ENCODE measurements at places on chromosomes 11 and 22. TPM values are rescaled to one million over a fixed set of nuclear protein-coding genes. Genes with fewer than 3 reads are reported as not detected.

SCUBE1 gene
- 0.51 TPM for total RNA-seq

IL17REL gene
- not detected for total RNA-seq

GP1BB gene
- 2.7 TPM for total RNA-seq

OR2AG2 gene
- under 0.01 TPM for total RNA-seq

SCN4B gene
- under 0.01 TPM for total RNA-seq

NCR3LG1 gene
- total RNA-seq = 0.51 TPM

APOL3 gene
- total RNA-seq = 218 TPM

XKR3 gene
- not detected for total RNA-seq

TBX10 gene
- total RNA-seq = not detected

RTL10 gene
- total RNA-seq = 16.0 TPM

ELF5 gene
- total RNA-seq = not detected

CSKMT gene
- total RNA-seq = 4.9 TPM

GAL3ST3 gene
- 0.38 TPM for total RNA-seq

SLC25A1 gene
- 68.5 TPM for total RNA-seq

PRR33 gene
- total RNA-seq = not detected

ASPHD2 gene
- total RNA-seq = 2.0 TPM

KCTD14 gene
- total RNA-seq = under 0.01 TPM

CNTF gene
- total RNA-seq = 1.2 TPM

APOA5 gene
- not detected for total RNA-seq

P2RX3 gene
- not detected for total RNA-seq

ZNF280B gene
- 0.38 TPM for total RNA-seq

B4GAT1 gene
- total RNA-seq = 18.7 TPM

RIC3 gene
- total RNA-seq = not detected

MYO7A gene
- 8.3 TPM for total RNA-seq

MFRP gene
- total RNA-seq = not detected

SYT7 gene
- total RNA-seq = 0.39 TPM

NECTIN1 gene
- total RNA-seq = 4.3 TPM

HEPHL1 gene
- total RNA-seq = not detected

NRXN2 gene
- not detected for total RNA-seq

OR51B2 gene
- not detected for total RNA-seq

CRYBB2 gene
- not detected for total RNA-seq

OR5A1 gene
- total RNA-seq = not detected

NAALAD2 gene
- 0.26 TPM for total RNA-seq

RASSF10 gene
- 4.8 TPM for total RNA-seq

RRP7A gene
- total RNA-seq = 30.7 TPM

KRTAP5-9 gene
- not detected for total RNA-seq

CATSPERZ gene
- total RNA-seq = 0.25 TPM

OSBP2 gene
- 16.6 TPM for total RNA-seq

NXPE2 gene
- total RNA-seq = not detected

FOLH1 gene
- total RNA-seq = under 0.01 TPM

OPCML gene
- total RNA-seq = not detected

PTPRCAP gene
- 0.51 TPM for total RNA-seq

SEPTIN3 gene
- total RNA-seq = under 0.01 TPM
